ENCODE measurements at places on chromosomes 6 and 20.

DNA sequence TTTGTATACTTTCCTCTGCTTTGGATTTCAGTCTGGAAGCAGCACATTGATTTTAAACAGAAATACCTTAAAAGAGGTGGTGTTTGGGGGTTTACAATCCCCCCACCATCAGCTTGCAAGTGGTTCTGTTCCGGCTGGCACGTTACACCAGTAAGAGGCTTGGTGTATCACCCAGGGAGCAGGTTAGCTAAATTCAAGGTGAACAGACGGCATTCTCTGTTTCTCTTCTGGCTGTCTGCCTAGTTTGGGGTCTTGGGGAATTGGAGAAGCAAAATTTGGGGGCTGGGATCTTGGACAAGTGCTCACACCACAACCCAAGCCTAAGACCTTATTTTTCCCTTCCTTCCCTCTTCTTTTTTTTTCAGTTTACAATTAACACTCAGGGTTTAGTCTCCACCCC, 7.5 kb upstream of the APCDD1L start:
- DNase-seq = no peak

DNA sequence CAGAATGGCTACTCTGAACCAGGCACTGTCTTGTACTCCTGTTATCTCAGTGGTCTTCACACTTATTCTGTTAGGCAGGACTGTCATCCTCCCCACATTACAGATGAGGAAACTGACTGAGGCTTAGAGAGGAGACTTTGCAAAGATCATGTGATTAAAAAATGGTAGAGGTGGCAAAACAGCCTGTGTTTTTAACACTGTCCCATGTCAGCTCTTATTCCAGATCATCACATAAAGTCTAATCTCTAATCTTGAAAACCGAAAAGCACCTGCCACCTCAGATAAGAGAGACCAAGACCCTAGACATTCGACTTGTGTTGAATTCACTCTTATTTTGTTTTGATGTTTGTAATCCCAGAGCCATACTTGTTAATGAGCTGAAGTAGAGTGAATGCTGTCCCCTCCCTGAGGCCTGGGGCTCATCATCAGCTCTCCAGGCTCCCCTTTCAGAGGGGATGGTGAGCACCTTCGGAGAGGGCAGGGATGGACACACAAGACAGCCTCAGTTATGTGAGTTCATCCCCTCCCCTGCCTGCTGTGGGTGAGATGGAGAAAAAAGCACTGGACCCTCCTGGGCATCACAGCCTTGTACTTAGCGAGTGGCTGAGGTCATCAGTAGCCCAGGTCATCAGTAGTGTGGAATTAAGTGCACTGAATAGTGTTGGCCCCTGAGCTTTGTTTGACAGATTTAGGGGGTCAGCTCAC, 30.6 kb downstream of the MTHFD1L start:
- no peak for DNase-seq

- no peak for DNase-seq
Measured at GRCh38 chr20:20333866-20334265, 34.0 kb upstream of the INSM1 start.

DNA sequence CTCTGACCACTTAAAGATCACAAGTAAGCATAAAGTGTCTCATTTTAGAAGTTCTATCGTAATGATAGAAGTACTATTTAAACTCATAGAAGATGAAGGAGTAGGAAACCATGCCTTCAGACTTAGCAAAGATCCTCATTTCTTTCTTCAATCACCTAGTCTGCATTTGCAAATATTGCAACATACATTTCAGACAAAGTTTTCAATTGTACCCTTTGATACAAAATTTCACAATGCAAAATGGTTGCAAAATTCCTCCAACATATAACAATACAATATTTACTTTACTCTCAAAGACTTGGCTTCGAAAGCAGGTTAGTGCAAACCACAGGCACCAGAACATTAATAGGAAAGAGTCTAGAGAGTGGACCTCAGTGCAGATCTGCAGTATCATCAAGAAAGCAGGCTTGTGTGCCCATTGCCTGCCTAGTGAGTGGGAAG, 16.1 kb upstream of the ROS1 start:
- DNase-seq = peak; percentile 95

- DNase-seq = no peak
Measured at GRCh38 chr6:168226902-168227318, 92.7 kb downstream of the DACT2 start.

- DNase-seq = peak; percentile 49
Measured at GRCh38 chr20:32819992-32820697, 391 bp downstream of the MAPRE1 start.

GRCh38 chr6:128465368-128466343, 54.7 kb downstream of the PTPRK start:
- DNase-seq = no peak

- DNase-seq = peak; percentile 9
Measured at GRCh38 chr6:11318835-11319813, 86.7 kb upstream of the NEDD9 start.

DNA sequence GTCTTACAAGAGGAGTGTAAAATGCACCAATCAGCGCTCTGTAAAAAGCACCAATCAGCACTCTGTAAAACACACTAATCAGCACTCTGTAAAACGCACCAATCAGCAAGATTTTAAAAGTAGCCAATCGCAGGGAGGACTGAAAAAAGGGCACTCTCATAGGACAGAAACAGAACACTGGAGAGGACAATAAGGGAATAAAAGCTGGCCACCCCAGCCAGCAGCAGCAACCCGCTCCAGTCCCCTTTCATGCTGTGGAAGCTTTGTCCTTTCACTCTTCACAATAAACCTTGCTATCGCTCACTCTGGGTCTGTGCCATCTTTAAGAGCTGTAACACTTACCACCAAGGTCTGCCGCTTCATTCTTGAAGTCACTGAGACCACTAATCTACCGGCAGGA, 1.7 kb upstream of the AIG1 start:
- no peak for DNase-seq

DNA sequence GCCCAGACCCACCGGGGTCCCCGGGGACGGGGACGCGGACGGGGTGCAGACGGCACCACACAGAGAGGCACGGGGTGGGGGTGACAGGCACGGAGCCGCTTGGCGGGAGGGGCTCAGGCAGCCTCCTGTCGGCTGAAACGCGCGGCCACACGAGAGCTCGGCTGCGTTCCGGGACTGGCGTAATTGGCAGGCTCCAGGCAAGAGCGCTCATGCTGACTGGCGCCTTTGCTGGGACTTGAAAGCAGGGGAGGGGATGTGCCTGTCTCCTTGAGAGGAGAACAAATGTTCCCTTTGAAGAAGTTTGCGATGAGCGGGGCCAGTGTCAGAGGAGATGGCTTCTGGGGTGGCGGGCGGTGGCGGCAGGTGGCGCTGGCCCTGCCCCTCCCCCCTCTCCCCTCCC, 25.8 kb downstream of the BHLHE23 start:
- no peak for DNase-seq

- no peak for DNase-seq
Measured at GRCh38 chr6:110514818-110515217, 38.4 kb upstream of the SLC22A16 start.

DNA sequence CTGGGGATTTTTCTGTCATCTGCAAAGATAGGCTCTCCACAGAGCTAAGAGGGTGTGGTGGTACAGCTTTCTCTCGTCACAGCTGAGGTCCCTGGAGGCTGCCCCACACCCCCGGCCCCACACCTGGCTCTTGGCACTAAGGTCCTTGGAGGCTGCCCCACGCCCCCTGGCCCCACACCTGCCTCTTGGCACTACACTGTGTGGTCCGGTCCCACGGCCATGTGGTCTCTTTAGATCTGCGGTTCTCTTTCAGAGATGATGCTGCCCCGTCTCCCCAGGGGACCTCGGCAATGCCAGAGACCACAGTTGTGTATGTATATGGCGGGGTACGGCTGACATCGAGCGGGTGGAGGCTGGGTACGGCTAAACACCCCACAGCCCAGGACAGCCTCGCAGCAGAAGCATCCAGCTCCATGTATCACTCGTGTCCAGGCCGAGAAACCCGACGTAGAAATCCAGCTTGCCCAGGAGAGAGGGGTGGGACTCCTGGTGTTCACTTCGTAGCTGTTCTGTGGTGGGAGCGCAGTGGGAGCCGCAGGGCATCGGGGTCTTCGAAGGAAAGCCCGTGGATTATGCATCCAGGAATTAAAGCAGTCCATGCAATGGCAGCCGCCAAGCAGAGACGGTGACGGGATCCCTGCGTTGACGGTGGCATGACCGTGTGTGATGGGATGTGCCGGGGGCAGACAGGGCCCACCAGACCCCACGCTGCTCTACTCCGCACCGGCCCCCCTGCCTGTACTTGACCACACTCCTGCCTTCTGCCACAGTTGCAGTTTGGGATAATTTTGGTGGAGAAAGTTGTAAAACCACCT, 292.1 kb downstream of the CDH4 start:
- no peak for DNase-seq

- DNase-seq = no peak
Measured at GRCh38 chr6:45664707-45665106, 287.0 kb upstream of the SUPT3H start.

- no peak for DNase-seq
Measured at GRCh38 chr20:56629464-56630085, 469 bp downstream of the TFAP2C start.

- DNase-seq = peak; percentile 19
Measured at GRCh38 chr6:19838442-19839236, 1.5 kb downstream of the ID4 start.

DNA sequence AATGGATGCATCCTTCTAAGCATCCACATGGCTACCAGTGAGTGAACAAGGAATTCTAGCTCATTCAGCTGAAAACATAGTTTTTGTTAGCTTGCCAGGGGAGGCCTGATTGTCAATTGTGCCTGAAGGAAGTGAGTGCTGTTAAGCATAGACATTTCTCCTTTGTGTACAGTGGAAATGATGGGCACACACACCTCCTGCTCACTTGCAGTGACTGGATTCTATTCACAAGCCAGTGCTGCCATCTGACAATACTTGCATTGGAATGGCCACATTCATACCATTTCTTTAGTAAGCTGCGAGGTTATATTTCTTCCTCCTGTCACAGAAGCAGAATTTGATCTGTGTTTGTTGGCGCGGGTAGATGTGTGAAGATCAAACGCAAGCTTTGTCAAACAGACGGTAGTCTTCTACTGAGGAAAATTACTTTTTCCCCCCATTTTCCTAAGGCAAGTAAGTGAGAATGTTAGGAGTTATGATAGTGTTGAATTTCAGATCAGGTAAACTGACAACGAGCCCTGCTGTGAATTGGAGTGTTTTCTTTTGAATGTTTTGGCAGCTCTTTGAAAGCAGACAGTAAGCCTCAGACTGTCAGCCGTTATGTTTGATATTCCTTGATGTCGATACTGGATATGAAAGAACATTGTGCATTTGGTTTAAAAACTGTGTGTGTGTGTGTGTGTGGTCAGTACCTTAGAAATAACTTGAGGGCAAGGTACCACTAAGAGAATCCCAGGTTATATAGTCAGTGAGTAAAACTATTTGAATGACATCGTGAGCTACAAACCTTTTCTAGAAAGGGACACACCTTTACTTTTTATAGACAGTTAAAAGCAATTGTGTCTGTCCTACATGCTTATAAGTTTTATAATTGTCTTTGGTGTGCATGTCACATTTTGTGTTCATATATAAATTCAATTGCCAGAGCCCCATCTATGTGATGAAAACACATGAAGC, 84.2 kb upstream of the BMP2 start:
- no peak for DNase-seq

DNA sequence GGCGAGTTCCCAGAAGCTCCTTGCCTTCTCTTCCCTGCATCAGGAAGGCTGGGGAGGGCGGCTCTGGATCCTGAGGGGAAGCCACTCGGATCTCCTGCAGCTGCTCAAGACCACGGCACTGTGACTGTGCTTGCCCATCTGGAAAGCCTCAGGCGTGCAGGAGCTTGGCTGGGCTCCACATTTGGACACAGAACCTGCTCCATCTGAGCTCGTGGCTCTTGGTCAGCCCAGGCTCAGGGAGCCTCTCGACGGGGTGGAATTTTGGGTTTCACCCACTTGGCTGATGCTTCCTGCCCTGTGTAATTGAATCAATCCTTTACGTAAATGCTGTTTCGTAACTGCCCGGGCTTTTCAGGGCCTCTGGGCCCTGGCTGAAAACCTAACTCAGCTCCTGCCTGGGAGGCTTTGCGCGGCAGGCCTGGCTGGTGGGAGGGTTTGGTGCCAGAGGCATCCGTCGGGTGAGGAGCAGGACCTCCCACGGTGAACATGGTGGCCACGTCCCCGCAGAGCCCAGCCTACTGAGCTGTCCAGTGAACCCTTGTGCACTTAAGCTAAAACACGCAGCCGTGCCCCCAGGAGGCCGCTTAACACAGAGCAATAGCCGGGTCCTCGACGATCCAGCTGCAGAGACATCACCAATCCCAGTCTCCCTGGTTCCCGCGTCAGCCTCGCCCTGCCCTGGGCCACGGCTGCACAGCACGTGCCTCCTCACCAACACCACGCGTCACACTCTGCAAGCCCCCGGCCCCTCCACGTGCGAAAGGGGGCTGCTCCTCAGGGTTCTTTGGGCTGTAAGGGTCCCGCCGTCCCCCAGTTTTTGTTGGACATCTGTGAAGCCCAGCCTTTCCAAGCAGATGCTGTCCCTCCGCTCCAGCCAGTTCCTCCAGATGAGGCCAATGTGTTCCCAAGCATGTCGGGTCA, 241.0 kb downstream of the DLL1 start:
- DNase-seq = peak; percentile 4

DNA sequence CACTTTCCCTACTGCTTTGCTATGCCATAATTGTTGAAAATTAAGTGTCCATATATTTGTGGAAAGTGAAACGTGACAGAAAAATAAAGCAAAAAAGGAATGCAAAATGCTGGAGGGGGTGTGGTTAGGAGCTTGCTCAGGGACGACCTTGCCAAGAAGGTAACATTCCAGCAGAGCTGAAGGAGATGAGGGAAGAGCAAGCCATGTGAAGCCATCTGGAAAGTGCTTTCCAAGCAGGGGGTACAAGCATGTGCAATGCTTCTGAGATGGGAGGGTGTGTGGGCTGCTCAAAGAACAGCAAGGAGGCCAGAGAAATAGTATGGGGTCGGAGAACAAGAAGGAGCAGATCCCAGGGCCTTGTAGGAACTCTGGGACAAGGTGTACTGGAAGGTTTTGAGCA, 161.7 kb downstream of the ISM1 start:
- no peak for DNase-seq

DNA sequence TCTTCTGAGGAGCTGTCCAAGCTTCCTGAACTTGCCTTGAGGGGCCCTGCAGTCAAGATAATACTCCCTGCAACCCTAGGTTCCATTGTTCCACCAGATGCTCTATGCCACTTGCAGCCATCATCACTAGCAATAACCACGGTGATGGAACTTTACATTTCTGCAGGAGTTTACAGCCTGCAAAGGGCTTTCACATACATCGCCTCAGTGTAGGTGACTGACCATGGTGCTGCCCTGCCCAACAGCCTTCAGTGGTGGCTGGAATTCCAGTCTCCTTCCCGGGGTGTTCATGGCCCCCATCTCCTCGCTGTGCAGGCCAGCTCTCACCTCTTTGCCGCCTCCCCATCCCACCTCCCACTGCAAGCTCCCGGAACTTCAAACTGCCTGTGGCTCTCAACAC, 225.5 kb upstream of the ECI2 start:
- DNase-seq = no peak

DNA sequence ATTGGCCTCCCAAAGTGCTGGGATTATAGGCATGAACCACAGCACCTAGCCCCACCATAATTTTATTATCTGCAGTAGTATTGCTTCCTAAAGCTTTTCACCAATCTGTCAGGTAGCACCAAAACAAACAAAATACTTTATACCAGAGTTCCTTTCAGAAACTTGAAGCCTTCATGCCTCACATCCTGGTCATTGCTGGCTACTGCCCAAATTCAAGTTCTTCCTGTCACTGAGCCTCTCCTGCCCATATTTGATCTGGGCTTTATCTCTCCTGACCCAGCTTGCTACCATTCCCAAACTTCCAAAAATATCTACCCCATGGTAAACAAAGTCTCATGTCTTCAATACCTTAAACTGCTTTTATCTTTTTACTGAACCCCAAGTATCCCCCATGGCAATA, 34.9 kb upstream of the DST start:
- peak; percentile 45 for DNase-seq
